T47D (cell line): ENCODE measurements at places on chromosomes 1 and 21.

- no peak for DNase-seq
These were observed 111.0 kb downstream of the KCNJ6 start for GRCh38 chr21:37805266-37805665.

DNA sequence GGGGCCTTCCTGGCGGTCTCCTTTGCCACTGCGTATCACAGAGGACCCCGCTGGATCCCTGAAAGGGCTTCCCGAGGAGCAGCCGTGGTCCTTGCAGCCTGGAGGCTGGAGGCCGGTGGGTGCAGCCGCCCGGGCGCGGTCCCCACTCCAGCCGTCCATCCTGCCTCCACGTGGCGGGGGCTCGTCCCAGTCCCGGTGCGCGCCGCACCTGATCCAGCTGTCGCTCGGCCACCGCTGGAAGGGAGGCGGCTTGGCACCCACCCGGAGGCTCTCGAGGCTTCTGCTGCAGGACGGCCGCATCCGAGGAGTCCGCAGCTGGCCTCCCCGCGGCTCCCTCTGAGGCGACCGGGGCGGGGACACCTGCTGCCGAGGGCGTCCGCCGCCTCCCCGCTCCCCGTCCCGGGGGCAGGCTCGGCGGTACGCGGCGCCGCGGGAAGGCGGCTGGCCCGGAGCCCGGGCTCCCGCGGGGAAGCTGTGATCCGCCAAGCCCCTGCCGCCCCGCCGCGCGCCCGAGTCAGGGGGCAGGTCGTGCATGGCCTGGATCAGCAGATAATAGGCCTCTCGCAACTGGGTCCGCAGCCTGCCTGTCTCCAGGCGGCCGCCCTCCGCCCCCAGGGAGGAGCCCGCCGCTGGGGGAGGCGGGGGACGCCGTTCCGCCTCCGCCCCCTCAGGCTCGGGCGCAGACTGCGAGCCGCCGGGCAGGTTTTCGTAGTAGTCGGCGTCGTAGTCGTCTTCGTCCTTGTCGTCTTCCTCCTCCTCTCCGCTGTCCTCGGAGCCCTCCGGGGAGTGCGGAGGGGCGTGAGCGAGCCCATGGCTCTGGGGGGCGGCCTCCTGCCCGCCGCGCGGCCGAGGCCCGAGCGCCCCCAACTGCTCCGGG lies at the start of gene SYDE2:
SYDE2 (minus strand) TSS at position 554 of the 877 bp plus-strand sequence; CDS start at position 534, 20 bp downstream.
- peak; percentile 70 for DNase-seq

DNA sequence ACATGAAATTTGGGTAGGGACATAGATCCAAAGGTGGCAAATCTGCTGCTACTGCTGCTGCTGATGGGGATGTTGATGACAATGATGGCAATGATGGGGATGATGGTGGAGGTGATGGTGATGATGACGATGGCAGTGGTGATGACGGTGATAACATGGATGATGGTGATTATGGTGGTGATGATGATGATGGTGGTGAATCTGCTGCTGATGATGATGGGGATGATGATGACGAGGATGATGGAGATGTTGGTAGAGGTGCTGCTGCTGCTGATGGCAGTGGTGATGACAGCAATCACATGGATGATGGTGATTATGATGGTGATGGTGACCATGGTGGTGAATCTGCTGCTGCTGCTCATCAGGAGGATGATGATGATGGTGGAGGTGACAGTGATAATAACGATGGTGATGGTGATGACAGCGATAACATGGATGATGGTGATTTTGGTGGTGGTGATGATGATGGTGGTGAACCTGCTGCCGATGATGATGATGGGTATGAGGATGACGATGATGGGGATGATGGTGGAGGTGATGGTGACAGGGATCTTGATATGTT lies 341.0 kb upstream of the VAMP3 start:
- no peak for DNase-seq

GRCh38 chr1:67041841-67042503 lies 12.0 kb downstream of the SLC35D1 start:
- no peak for DNase-seq

DNA sequence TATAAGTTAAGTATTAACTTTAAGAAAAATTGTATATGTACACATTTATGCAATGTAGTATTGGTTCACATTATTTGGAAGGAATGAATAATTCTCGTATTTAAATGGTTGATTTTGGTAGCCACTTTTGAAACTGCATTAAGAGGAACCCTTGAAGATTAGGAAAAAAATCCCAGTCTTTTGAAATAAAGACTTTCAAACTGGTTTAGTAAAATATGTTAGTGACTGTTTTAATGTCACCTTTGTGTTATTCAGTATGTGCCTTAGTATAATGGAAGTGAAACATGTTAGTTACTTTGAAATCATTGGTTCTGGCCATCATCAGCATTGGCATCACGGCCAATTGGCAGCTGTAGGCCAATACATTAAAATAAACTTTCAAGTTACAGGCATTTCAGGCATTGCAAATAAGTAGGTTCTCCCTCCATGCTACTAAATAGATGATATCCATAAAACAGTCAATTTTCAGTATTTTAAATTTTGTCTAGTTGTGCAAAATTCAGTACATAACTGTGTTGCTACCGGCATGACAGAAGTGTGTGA lies 4.4 kb downstream of the MIER1 start:
- DNase-seq = no peak

GRCh38 chr1:243575070-243575469 lies 275.0 kb downstream of the AKT3 start:
- DNase-seq = no peak

DNA sequence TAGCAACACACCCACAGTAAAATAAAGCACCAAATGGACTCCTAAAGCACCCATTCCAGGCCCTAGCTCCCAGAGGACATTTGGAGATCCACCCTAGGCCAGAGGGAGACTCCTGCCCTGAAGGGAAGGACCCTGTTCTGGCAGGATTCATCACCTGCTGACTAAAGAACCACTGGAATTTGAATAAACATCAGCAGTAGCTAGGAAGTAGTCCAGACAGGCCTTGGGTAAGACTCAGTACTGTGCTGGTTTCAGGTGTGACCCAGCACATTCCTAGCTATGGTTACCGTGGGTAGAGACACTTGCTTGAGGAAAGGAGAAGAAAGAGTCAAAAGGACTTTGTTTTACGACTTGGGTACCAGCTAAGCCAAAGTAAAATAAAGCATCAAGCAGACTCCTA lies 92.7 kb upstream of the LRRC7 start:
- DNase-seq = no peak
